MG63 (cell line): ENCODE measurements at places on chromosomes 16 and 17.
A peak's percentile ranks its signal among the peaks of the same experiment; 100 is the strongest.

DNA sequence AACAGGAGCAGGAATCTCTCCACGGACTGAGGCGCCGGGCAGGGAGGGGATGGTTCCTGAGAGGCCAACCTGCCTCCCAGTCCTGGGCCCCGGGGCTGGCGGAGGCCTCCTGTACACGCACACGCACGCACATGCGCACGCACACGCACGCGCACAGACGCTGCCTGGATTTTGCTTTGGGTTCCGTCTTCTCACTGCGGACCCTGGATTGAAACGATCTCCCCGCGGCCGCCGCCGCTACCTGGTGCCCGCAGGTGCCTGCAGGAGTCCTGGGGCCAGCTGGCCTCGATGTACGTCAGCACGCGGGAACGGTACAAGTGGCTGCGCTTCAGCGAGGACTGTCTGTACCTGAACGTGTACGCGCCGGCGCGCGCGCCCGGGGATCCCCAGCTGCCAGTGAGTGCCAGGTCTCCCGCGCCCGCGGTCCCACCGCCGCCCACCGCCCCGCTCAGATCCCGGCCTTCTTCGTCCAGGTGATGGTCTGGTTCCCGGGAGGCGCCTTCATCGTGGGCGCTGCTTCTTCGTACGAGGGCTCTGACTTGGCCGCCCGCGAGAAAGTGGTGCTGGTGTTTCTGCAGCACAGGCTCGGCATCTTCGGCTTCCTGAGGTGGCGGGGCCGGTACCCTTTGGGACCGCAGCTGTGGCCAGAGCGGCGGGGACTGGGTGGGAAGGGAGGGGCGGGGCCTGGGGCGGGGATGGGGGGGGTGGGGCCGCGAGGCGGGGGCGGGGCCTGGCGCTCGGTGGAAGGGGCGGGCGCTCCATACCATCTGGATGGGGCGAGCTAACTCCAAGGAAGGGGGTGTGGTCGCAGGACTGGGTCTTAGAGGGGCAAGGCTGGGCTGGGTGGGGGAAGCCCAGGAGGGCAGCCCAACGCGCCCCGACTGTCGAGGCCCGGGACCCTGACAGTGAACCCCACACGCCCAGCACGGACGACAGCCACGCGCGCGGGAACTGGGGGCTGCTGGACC, 12.3 kb downstream of the CES4A start:
- no peak for DNase-seq

DNA sequence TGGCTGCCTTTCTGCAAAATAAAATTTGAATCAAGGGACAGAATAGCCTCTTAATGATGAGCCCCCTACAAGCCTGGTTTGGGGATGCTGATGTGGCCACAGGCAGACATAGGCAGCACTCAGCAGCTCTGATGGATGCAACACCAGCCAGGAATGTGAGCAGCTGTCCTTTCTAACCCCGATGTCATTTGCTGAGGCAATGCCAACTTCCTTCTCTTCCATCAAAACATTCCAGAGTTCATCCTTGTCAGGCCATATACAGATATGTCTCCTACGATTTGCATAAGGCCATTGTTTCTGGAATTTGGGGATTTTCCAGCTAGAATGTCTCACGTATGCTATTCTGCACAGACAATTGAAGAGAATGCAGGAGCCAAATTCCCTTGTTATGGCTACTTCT, 52.1 kb upstream of the MYOCD start:
- DNase-seq, result peak; percentile 71

DNA sequence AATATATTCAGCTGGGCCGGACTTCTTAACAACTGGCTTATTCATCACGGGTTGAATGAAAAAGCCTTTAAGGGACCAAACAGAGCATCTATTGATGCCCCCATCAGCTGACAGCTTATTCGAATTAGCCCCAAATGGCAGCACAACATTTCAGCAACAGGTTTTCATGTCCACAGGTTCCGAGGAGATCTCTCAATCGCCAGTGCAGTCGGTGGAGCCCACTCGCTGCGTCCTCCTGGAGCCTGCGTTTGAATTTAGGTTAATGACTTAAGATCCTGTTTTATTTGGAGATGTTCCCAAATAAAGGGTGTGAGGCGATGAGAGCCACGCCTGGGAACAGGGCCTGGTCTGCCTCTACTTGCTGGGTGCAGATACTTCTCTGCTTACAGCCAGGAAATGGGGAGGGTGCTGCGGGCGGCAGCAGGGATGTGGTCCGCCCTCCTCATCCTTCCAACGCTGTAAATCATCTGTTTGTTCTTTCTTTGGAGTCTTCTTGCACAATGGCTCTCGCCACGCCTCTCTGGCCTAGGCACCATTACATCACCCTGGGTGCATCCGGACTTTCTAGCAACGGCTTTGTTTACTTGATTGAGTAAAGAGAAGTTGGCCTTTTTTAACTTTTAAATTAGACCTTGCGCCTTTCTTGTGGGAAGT, 22.6 kb downstream of the NDE1 start:
- DNase-seq, result peak; percentile 97

DNA sequence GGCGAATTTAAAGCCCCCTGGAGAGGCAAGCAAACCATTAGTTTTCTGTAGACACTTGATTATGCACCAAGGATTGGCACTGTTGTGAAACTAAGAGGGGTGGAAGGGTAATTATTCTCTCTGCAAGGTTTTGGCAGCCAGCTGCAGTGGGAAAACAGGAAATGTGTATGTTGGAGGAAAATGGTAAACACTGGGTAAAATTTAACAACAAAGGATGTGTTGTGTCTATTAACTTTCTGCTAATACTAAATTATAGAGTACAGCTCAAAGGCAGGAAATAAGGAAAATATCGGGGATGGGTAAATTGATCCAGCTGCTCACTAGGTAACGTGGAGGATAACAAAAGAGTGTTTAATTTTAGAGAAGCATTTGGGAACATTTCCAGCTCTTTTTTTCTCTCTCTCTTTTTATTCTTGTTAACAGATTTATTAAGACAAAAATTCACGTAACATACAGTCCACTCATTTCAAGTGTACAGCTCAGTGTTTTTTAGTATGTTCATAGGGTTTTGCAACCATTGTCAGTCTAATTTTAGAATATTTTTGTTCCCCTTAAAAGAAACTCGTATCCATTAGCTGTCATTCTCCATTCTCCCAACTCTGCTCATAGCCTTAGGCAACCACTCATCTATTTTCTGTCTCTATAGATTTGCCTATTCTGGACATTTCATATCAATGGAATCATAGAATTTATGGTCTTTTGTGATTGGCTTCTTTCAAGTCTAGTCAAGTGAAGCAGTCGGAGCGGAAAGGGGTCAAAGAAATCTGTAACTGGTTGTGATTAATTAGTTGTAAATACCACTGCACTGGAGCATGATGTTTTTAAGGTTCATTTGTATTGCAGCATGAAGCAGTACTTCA, 41.8 kb downstream of the TANGO6 start:
- no peak for DNase-seq

DNA sequence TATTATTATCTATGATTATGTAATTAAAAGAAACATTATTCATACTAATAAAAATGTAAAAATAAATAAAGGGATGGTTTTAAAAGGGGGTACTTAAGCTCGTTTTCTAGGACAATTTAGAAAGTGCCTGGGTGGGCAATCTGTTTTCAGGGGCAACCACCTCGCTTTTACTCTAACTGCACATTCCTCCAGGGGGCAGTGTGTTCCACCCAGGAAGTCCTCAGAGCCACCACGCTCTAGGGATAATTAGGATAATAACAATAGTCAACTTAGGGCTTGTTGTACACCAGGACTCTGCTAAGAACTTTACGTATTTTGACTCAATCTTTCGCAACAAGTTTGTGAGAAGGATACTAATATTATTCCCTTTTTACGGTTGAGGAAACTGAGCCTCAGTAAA, 396.7 kb upstream of the MAF start:
- no peak for DNase-seq

GRCh38 chr16:62018301-62019060, 17.8 kb downstream of the CDH8 start:
- no peak for DNase-seq

DNA sequence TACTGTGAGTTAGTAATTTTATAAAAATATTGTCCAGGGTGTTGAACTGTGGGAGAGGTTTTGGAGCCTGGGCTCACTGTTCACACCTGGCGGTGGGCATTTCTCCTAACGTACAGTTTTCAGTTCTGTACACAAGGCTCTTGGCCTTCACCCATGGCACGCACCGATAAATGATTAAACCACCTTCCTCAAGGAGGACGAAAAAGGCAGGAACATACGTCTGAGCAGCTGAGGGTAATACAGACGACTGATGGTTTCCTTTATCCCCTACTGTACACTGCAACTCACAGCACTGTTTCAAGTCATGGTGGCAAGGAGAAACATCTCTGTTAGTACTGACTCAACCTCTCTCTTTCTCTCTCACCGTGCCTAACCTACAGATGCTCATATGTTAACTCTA, 1.4 kb upstream of the ST6GALNAC1 start:
- no peak for DNase-seq

DNA sequence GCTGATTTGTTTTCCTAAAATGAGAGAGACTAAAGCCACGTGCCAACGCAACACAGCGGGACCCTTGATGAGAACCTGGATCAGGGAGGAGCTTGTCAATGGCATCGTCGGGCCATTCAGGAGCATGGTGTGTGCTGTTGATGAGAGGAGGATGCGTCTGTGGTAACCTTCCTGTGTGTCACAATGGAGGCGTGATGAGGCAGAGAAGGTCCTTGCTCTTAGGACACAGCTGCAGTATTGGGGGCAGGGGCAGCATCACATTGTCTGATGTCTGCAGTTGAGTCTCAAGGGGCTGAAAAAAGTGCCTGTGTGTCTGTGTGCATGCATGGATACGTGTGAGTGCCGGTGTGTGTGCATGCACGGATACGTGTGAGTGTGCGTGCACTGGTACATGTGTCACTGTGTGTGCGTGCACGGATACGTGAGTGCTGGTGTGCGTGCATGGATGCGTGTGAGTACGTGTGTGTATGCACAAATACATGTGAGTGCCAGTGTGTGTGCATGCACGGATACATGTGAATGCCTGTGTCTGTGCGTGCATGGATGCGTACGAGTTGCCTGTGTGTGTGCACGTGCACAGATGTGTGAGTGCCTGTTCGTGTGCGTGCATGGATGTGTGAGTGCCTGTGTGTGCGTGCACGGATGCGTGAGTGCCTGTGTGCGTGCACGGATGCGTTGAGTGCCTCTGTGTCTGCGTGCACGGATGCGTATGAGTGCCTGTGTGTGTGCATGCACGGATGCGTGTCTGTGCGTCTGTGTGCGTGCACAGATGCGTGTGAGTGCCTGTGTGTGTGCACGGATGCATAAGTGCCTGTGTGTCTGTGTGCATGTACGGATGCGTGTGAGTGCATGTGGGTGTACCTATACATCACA, 39.3 kb downstream of the BAIAP2 start:
- no peak for DNase-seq

GRCh38 chr17:9905902-9906301, 831 bp upstream of the RCVRN start:
- DNase-seq, result peak; percentile 52

GRCh38 chr16:83085660-83086059, 458.9 kb downstream of the CDH13 start:
- no peak for DNase-seq

- no peak for DNase-seq
Observed at GRCh38 chr17:47335101-47335936, 11.6 kb downstream of the EFCAB13 start.

- DNase-seq, result peak; percentile 72
Observed at GRCh38 chr17:82931699-82932517, 92.1 kb upstream of the ZNF750 start.

- DNase-seq, result peak; percentile 81
Observed at GRCh38 chr16:87457709-87458423, 35.0 kb downstream of the ZCCHC14 start.

GRCh38 chr16:2280981-2281542, 13.1 kb upstream of the RNPS1 start:
- no peak for DNase-seq

- DNase-seq, result peak; percentile 17
Observed at GRCh38 chr17:17904166-17905035, 67.6 kb upstream of the SREBF1 start.

- peak; percentile 66 for DNase-seq
Observed at GRCh38 chr17:1005361-1005946, 8.5 kb downstream of the TIMM22 start.

- no peak for DNase-seq
Observed at GRCh38 chr17:62738281-62738680, 69.8 kb downstream of the MARCHF10 start.

GRCh38 chr16:89801800-89802199, 14.6 kb downstream of the FANCA start:
- DNase-seq, result no peak

DNA sequence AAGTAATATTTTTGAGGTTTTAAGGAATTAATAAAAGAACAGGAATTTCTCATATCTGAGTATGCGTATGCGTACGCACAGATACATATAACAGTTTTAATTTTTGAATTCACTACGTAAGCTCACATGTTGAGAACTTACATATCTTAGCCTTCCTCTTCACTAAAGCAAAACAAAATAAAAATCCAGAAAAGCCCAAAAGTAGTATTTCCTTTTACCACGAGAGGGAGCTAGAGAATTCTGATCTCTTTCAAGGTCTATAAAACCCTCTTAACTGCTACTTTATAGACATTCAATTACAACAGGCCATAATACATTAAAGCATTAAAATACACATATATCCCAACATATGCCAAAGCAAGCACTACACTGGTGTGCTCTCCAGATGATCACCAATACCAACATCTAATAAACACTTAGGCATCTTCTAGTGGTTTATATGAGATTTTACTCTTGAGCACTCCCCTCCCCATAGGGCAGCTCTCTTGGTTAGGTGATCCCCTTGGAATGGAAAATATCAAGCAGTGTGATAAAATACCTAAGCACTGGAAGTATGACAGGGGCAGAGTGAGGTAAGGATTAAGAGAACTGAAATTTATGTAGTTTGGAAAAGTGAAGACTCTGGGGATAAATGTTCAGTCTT, 94.0 kb downstream of the SKAP1 start:
- DNase-seq, result no peak

- no peak for DNase-seq
Observed at GRCh38 chr16:89600956-89601355, 12.5 kb upstream of the DPEP1 start.

- DNase-seq, result no peak
Observed at GRCh38 chr17:6510321-6510977, 45.9 kb downstream of the PITPNM3 start.

- DNase-seq, result no peak
Observed at GRCh38 chr17:50611634-50612033, 23.0 kb upstream of the ABCC3 start.

DNA sequence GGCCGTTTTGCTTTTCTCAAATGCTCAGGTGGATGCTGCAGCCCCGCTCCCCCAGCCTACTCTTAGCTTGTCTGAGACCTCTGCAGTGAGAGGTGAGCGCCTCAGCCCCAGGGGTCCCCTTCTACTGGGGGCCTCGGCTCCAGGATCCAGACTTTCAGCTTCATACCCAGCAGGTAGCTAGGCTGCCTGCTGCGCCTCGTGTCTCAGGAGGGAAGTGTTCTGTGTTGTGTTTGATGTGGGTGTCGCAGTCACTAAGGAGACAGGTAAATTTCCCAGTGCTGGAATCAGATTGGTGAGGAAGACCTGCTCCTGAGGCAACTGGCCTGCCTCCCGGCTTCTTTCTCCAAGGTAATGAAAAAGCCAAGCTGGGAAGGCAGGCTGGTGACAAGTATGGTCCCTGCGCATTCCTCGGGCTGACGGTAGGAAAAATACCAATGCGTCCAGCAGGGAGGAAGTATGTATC, 604.0 kb upstream of the SALL1 start:
- no peak for DNase-seq
